ENCODE measurements at places on chromosomes 11 and 22.

GRCh38 chr11:17209939-17210245 lies 2.1 kb upstream of the PIK3C2A start:
- DNase-seq: no peak

DNA sequence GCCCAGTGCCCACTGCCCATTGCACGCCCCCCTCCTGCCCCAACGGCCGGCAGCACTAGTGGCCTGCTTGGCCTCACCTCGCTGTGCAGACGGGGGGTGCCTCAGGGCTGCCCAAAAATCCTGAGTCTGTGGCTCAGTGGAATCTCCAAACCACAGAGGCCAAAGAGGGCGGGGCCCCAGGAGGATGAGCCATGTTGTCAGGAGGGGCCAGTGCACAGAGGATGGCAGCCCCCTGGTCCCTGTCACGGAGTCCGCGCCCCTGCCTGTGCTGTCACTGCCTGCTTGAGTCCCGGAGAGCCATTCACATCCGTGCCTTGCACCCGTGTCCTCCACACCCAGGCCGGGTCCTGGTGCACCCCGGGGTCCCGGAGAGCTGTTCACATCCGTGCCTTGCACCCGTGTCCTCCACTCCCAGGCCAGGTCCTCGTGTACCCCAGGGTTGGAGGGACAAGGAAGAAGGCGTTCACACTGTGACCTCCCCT lies 36.4 kb upstream of the MUC5AC start:
- no peak for DNase-seq

- no peak for DNase-seq
Observed at GRCh38 chr11:105838668-105839384, 183.2 kb downstream of the MSANTD4 start.

DNA sequence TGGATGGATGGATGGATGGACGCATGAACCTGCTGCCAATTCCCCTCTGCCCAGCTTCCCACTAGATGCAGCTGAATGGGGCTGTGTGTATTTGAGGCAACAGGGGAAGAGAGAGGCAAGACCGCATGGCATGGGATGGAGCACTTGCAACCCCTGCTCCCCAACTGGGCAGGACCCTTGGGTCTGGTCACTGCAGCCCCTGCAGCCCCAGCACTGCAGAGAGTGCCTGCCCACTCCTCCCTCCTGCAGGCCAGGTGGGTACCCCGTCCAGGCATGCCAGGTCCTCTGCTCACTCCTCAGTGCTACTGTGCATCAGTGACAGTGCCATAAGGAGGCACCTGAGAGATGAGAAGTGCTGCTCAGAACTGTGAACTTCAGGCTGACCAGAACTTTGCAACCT lies 40.3 kb downstream of the OSBPL5 start:
- DNase-seq: no peak

DNA sequence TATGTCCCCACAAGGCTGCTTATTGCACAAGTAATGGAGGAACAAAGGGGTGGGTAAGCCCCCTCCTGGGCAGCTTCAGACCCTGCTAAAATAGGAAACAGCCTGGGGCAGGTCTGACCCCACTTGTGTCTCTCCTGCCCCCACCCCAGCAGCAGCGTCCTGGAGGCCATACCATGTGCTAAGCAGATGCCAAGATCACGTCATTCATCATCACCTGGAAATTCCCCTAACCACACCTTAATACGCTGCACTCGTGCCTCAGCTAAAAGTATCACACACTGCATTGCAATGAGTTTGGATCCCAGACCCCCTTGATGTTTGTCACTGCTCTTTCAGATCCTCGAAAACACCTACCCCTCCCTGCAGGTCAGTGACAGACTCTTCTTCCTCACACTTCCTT lies 27.8 kb upstream of the GGTLC2 start:
- no peak for DNase-seq

DNA sequence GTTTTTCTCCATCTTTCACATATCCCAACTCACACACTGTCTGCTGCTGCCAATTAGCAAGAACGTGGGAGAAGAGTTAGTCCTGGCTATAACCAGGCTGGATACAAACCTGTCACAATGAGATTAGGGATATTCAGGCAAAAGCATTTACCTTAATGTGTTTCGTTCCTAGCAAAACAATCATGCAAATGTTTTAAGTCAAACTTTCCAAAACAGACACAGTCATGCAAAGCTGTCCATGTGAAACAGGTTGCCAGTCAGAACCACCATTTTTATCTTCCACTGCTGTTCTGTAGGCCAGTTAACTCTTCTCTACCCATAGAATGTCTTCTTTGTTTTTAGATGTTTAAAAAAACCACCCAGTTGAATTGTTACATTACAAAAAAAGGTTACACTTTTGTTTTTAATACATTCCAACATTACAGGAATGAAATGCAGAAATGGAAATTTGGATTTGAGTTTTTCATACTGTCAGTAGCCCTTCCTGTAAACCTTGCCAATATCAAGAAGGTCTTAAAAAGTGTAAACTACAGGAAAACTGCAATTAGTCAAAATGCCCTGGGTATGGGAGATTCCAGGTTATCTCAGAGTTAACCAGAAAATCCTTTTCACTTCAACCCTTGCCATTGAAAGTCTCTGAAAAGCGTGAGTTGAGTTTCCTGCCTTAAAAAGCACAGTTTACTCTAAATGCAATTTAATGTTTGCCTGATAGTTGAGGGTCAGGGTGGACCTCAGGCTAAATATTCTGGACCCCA lies 34.2 kb upstream of the LDLRAD3 start:
- no peak for DNase-seq

DNA sequence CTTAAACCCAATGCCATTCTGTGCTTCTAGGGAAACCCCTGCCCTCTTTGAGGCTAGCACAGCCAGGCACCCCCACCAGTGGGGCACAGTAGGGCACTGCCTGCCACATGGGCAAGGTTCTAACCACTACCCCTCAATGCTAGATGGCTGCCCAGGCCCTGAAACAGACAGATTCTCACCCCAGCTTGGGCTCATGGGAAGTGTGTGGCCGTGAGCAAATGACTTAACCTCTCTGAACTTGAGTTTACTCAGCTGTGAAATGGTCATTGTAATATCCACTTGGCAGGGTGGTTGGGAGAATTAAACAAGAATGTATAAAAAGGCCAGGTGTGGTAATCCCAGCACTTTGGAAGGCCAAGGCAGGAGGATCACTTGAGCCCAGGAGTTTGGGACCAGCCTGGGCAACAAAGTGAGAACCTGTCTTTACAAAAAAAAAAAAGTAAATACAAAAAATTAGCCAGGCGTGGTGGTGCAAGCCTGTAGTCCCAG lies 22.4 kb downstream of the C22orf23 start:
- DNase-seq: no peak

- DNase-seq: no peak
Observed at GRCh38 chr11:21195995-21196394, 526.6 kb downstream of the NELL1 start.

DNA sequence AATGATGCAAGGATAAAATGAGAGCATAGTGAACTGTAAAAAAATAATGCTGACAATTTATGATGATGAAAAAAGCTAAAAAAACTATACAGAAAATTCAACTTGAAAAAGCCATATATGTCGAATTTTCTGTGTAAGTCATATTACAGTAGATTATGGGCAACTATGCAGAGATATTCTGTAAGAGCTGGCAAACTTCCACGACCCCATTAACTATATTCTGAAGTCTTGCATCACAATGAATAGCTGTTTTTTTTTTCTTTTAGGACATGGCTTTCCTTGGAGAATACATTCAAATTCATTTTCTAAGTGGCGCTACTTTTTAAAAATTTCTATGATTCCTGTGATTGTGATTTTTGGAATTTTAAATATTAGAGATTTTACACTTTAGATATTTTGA lies 18.4 kb downstream of the PSMD13 start:
- no peak for DNase-seq

GRCh38 chr11:19395050-19395449 lies 154.3 kb upstream of the E2F8 start:
- DNase-seq: no peak

- no peak for DNase-seq
Observed at GRCh38 chr11:105215528-105215927, 76.0 kb upstream of the CARD18 start.

DNA sequence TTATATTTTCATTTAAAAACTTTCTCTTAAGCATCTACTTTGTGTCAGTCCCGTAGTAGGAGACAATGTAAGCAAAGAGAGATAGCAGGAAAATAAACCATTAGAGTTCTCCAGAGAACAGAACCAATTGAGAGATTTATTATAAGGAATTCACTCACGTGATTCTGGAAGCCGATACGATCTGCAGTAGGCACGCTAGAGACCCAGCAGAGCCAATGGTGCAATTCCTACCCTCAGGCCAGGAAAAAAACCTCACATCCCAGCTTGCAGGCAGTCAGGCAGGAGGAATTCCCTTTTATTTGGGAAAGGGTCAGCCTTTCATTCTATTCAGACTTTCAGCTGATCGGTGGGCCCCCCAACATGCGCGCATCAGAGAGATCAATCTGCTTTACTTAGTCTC lies 7.3 kb upstream of the PLEKHA7 start:
- DNase-seq: no peak

DNA sequence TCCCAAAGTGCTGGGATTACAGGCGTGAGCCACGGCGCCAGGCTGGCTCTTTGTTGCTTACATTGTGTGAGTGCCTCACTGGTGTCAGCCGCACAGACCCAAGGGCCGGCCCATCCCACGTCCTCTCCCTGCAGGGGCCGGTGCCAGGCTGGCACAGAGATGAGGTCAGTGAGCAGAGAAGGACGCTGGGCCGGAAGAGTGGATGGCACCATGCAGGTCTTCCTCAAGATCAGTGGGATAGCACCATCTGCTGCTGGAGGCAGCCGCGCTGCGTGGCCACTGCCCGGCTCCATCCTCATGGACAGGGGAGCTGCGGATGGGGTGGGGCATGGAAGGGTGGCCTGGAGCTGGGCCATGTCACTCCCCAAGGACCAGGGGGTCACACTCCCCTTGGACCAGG lies 22.0 kb upstream of the FGF4 start:
- no peak for DNase-seq

DNA sequence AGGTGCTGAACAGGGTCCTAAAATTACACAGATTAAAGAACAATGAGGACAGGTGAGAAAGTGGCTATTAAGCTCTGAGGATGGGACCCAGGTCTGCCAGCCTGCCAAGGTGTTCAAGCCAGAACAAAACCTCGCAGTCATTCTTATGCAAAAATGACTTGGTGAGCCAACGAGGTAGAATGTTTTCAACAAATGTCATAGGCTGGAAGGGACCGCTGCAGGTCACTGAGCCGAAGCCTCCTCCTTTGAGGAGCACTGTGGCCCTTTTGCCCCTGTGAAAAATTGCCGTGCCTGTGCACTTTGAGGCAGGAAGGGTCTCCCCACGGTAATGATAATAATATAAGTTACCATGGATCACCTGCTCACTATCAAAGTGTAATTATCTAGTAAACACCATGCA lies 216.2 kb downstream of the DSCAML1 start:
- no peak for DNase-seq

DNA sequence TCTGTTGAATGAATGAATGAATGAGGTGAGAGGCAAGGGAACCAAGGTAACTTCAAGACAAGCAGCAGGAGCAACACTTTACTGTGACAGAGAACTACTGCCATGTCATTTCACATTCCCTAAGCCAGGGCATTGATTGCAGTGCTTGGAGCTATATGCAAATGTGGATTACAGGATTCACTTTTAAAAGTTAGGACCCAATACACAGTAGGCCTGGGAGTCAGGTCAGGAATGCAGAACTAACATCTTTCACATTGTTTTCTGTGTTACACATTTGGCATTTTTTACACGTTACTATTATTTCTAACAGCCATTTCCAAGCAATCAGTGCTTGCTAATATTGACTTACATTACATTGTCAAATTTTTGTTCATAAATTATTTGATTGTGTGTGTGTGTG lies 26.2 kb upstream of the ME3 start:
- DNase-seq: no peak

DNA sequence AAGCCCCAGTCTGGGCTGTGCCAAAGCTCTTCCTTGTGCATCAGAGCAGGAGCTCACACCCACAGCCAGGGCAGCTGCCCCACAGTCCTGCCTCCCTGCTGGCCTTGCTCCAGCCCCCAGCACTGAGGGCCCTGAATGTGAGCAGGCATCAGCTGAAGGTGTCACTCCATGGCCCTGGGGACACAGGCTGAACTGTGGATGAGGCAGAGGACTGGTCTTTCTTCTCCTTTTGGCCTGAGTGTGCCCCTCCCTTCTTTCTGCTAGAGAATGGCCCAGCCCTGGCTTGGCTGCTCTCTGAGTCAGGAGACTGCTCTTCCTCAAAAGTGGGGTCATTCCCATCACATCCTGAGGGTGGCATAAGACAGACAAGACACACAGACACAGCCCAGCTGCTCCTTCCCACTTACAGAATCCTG lies 16.2 kb downstream of the OTOG start:
- no peak for DNase-seq

DNA sequence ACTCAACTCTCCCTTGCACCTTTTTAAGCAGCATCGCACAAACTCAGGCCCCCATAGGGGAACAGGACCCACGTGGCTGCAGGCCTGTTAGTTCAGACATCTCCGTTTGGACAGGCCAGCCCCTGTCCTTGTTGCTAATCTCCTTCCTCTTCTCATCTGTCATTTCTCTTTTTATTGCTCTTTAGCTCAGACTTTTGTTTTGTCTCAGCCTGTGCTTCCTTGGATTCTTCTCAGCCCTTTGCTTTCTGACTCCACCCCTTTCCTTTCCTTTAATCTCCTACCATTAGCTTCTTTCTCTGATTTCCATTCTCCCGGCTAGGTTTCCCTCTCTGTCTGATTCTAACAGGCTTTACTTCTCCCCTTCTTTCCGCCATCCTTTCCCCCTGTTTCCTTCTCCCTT lies 68.7 kb downstream of the SCN3B start:
- DNase-seq: no peak

- DNase-seq: no peak
Observed at GRCh38 chr11:94844031-94844430, 75.9 kb downstream of the AMOTL1 start.

DNA sequence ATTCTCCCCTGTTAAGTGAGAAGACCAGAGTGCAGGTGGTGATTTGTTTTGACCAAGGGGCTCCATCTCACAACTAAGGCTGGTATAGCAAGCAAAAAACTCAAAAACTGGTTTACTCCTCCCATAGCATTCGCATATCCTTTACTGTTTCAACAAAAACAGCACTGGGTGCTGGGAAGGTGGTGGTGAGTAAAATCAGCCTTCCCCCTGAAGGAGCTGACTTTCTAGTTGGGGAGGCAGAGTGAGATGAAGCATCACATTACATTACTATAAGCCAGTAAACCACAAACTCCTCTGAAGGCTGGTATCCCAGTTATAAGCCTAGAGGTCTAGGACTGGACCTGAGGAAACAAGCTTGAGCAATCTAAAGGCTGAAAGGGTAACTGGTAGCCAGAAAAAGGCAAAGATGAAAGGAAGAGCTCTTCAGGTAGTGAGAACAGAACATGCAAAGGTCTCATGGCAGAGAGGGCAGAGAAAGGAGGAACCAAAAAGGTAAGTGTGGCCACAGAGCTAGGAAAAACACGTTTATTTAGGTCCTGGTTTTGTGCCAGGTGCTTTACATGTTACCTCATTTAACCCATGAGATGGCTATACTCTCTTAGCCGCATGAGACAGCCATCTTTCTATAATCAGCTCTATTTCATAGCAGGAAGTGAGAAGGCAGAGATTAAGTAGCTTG lies 22.3 kb downstream of the TMEM123 start:
- DNase-seq: no peak

GRCh38 chr11:126139111-126140091 lies 72.0 kb downstream of the RPUSD4 start:
- DNase-seq: no peak

- DNase-seq: no peak
Observed at GRCh38 chr11:103317118-103317517, 207.9 kb downstream of the DYNC2H1 start.

- DNase-seq: no peak
Observed at GRCh38 chr11:15471895-15472799, 357.4 kb downstream of the INSC start.

GRCh38 chr22:23536821-23537345 lies 43.2 kb downstream of the IGLL1 start:
- DNase-seq: no peak

GRCh38 chr11:69211920-69212797 lies 56.4 kb downstream of the SMIM38 start:
- no peak for DNase-seq
